ENCODE measurements at places on chromosomes 3 and 15. TPM values are rescaled to one million over a fixed set of nuclear protein-coding genes. Genes with fewer than 3 reads are reported as not detected.

The GTPBP8 gene
- polyA plus RNA-seq, result 22.0 TPM

The LOXL1 gene
- 86.1 TPM for polyA plus RNA-seq

GRCh38 chr15:52546031-52546751 lies 17.5 kb upstream of the MYO5A start:
- DNase-seq, result no peak

- no peak for DNase-seq
Observed at GRCh38 chr15:24861014-24861690, 93.6 kb upstream of the SNRPN start.

The ITGA11 gene
- polyA plus RNA-seq, result 2.6 TPM

- DNase-seq, result peak; percentile 21
Observed at GRCh38 chr3:107241217-107241616, 136.0 kb upstream of the CCDC54 start.

The NOX5 gene
- 0.55 TPM for polyA plus RNA-seq

DNA sequence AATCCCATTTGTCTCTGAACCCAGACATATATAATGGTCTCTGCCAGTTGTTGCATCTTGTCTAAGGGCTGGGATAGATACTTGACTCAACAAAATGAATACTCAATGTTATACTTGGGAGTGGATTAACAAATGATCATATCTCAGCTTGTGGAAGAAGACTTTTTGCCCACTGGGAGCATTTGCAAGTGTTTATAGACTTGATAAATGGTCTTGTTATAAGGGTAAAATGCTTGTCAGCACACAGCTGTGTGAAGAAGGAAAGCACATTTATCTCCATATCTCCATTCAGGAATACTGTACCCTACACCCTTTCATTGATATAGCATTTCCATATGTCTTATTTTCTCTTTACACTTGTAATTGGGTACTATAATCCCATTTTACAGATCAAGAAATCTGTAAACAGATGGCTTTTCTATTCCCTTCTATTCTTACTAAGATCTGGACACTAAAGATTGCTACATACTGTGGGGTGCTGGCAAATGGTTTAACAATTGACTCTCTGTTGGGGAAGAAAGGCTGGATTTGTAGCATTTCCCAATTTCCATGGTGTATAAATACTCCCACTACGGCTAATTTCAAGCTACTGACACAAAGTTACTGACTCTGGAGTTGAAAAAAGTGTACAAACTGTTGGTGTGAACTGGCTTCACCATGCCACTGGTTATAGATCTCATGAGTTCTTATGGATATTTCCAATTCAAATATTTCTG lies 154.6 kb downstream of the CHST2 start:
- DNase-seq, result no peak

DNA sequence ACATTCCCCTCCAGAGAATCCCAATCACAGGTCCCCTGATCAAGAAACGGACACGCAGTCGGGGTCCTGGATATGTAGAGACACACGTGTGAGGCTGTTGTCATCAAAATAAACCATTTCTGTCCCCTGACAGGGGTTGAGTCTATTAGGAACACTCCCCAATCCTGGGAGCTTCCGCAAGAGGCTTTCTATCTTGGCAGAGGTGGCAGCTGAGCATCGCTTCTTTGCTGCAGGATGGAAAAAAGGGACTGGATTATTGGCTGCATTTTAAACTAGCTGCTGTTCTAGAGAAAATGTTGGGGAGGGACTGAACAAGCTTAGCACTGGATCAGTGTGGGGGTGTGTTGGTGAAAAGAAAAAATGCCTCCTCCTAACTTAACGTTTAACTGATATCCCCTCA lies 2.5 kb upstream of the CNTN4 start:
- DNase-seq, result no peak

The C3orf20 gene
- polyA plus RNA-seq, result 0.35 TPM

DNA sequence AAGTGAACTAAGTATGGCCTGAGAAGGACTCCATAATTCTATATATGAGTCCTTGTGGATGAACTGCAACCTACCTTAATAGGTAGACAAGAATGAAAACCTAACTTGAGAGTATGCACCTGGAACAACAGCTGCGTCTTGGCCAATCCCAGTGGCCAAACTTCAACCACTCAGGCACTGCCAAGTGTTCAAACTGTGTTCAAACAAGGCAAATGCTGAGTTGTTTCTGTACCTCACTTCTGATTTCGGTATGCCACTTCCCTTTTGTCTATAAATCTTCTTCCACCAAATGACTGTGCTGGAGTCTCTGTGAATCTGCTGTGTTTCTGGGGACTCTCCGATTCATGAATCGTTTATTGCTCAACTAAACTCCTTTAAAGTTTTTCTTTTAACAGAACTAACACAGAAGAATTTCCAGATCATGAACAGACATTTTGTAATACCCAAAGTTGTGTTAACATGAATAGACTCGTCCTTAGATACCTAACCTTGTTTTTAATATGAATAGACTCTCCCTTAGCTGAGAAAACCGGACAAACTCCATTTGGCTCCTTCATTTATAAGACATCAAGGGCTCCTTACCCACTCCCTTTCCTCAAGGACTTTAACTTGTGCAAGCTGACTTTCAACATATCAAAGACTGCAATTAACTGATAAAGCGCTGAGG lies 4.1 kb downstream of the ZNF717 start:
- no peak for DNase-seq

DNA sequence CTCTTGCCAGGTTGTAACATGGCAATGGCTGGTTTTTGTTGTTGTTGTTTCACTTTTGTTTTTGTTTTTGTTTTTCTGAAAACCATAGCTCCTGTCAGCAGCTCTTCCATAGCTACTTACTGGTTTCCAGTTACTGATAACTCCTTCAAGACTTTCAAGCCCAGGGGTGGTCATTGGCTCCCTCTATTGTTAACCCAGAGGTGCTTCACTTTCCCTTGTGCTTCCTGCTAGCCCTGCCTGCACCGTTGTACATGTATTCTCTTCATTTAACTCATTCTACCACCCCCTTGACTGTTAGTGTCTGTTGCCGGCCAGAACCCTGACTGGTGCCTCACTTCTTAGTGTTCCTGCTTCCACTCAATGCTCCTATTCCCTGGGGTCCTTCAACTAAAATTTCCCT lies 4.2 kb upstream of the TRAT1 start:
- DNase-seq, result no peak

GRCh38 chr15:36291501-36291900 lies 287.9 kb upstream of the CDIN1 start:
- DNase-seq, result no peak

DNA sequence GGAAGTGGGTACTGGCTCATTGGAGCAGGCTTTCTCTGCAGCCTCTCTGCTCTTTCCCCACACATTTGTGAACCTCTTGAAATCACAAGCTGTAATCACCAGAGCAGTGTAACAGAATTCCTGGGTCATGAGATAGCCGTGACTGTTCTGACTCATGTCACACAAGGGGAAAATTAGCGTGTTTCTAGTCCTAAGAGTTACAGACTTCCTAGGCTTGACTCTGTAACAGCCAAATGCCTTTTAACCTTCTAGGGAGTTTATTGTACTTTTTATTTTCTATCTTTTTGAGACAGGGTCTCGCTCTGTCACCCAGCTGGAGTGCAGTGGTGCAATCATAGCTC lies 54.7 kb upstream of the TRAK1 start:
- DNase-seq, result no peak

The FRMD4B gene
- 45.7 TPM for polyA plus RNA-seq
